Stimulated activated CD4-positive, alpha-beta T cell treated with anti-CD3 and anti-CD28 coated beads, Interleukin-1b, Interleukin-23, amount 100 ng/mL, for 1 hour (primary cell): ENCODE measurements at places on chromosomes 11 and 22.

- DNase-seq, result no peak
Observed at GRCh38 chr11:16776711-16777612, 38.5 kb downstream of the C11orf58 start.

GRCh38 chr11:123303924-123304323, 108.9 kb upstream of the CLMP start:
- no peak for DNase-seq

DNA sequence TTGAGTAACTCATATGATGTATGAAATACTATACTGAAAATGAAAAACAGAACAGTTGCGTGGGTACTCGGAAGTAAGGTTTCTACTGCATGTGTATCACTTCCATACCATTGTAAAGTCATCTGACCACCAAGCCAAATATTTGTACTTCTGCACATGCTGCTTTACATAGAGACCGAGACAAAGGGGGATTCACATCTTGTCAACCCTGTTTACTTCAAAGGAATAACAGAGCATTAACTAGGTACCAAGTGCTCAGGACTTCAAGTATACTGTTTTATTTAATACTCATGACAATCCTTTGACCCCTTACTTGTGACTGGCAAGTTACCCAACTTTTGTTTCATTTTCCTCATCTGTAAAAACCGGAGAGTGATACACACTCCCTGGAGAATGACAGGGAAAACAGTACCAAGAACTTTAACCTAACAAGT, 9.9 kb downstream of the MAPK1 start:
- no peak for DNase-seq

GRCh38 chr11:81674211-81674610, 1059.5 kb downstream of the FAM181B start:
- no peak for DNase-seq

DNA sequence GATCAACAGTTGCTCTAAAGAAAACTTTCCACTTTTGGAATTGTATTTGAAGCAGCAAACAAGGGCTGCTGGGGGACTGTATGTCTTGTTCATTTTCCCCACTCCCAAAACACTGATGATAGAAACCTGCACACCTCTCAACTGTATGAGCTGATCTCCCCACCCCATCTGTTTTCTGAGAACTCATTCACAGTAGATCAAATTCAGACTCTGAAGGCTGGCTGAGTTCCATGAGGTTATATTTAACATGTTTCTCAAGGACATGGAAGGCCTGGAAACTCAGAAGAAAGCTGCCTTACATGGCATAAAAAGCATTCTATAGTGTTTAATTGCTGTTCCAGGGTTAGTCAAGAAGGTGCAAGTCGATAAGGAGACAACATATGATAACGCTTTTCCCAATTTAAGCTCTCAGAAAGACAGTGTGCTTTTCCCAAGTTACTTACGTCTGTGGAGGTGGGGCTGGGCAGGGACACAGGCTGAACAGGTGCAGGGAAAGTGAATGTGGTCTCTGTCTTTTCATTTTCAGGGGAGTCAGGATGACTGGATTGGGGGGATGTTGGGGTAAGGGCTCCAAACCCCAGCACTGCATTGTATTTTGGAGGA, 23.0 kb downstream of the LARGE2 start:
- no peak for DNase-seq

- no peak for DNase-seq
Observed at GRCh38 chr11:126331286-126331685, 24.2 kb upstream of the ST3GAL4 start.

DNA sequence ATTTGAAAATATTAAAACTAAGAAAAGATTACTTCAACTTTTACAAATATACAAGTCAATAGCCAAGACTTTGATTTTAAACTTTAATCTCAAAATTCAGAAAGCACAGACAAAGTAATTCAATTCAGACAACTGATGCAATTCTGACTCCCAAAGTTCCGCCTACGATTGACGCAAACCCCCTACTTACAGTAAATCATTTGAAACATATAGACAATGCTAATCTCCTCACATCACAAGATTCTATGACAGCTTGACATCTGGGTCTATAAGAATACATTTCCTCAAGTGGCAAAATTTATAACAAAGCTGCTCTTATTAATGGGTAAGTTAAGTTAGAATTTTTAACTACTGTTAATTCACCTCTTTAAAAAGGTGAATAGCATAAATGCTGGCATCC, 75.2 kb downstream of the GUCY1A2 start:
- no peak for DNase-seq

DNA sequence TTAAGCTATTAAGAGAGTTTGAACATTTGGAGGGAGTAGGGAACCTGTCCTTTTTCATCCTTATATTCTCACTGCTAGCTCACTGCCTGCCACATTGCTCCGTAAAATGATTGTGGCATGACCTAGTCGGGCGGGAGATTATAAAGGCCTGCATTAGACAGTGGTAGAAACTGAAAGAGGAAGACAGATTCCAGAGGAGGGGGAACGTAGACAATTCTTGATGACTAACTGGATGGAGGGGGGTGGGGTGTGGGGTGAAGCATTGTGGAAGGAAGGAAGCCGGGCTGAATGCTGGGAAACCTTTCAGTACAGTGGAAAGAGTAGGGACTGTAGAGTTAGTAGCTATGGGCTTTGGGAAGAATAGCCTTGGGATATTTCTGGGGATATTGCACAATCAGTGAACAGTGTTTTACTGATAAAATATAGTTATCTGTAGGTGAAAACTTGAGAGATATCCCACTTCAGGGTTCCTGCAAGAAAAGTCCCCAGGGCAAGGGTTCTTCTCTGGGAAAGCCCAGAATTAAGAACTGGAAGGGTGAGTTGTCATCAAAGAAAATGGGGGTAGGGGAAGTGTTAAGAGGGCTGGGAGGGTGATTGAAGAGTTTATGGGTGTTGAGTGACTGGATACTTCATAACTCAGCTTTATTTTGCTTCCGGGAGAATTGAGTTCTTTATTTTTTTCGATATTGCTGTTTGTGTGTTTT, 2.1 kb downstream of the MED15 start:
- no peak for DNase-seq

DNA sequence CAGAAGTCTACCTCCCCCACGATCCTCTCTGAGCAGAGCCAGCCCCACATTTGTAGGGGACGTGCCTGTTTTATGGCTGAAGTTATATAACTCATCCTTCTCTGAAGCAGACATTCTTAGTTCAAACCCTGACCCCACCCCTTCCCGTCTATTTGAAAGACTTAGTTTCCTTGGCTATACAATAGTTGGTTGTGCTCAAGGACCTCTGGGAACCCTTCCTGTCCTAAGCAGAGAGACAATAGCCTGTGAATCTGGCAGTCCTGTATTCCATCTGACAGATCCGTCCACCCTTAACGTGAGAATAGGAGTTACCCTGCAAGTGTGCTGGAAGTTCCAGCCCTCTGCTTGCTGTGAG, 75.2 kb downstream of the MN1 start:
- no peak for DNase-seq

DNA sequence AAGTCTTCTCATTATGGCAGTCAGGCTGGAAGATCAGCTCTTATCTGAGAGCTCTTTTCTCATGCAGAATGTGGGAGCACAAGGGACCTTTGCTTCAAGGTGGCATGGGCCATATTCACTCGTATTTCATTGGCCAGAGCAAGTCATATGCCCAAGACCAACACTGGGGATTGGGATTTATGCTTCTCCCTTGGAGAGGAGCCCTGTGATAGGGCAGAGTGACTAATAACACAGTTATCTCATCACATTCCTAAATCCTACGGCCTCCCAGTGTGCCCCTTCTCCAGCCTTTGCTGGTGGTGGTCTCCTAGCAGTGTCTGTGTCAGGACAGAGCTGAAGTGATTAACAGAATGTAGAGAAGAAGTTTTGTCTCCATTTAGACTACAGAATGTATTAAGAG, 48.6 kb downstream of the SYT9 start:
- DNase-seq, result no peak

DNA sequence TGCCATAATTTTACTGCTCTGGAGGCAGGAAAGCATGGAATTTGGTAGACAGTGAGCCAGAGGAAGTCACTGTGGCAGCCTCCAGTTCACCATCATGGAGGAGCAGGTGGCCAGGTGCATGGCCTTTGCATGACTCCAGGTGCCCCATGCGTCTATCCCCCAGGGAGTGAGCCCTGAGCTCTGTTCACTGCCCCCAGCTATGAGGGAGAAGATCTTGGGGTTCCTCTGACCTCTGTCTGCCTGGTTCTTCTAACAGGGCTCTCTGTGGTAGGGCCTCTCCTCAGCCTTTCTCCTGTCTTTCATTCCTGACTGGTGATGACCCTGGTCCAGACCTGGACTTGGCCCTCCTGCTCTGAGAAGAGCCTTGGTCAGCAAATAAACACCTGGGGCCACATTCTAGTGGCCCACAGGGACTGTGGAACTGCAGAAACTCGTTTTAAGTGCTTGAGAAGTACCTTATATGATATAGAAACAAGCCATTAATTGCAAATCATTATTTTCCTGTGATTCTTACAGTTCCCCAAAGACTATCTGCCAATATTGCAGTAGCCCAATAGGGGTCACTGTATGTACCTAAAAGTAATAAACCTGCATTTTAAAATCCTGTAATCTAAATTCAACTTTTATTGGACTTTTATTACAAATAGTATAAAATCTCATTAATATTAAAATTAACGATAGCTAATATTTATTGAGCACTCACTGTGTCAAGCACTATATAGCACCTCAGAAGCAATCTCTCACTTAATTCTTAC, 120.0 kb upstream of the SYT13 start:
- no peak for DNase-seq

- DNase-seq, result no peak
Observed at GRCh38 chr11:12694183-12694531, 19.9 kb downstream of the TEAD1 start.

DNA sequence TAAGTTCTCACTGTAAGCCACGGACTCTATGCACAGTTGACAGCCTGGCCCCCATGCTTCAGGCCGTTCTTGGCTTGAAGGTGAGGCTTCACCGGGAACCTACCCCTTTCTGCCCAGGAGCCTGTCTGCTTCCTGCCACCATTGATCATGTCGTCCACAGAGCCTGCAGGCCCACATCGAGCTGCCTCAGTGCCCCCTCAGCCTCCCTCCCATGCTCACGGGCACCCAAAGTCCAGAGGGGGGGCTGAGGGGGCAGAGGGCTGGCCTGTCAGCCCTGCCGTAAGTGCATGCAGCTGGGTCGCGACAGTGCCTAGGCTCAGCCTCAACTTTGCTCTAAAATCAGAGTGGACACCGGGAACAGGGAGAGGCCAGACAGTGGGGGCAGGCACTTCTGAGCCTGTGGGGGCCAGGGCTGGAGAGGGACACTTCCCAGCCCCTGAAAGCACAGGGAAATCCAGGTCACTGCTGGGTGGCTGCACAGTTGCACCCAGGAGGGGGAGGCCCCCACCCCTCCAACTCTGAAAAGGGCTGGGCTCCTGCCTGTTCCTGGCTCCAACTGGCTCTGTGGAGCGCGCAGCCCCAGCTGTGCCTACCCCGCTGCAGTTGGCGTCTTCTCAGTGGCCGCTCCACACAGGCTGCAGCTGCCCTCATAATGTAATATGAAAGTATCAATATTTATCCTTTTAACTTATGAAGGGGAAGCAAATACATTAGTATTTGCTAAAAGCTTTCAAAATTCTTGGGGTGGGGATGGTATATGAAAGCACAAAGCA, 598.6 kb downstream of the DLG2 start:
- no peak for DNase-seq

GRCh38 chr22:37953437-37954179, at the start of the genes C22orf23 and POLR2F:
Gene C22orf23, minus strand, starts transcription at chr22:37953601. Its CDS starts 452 bp downstream, at chr22:37953149.
Gene POLR2F, plus strand, starts transcription at chr22:37953699. Its CDS starts 89 bp downstream, at chr22:37953788.
- DNase-seq, result peak; percentile 90

DNA sequence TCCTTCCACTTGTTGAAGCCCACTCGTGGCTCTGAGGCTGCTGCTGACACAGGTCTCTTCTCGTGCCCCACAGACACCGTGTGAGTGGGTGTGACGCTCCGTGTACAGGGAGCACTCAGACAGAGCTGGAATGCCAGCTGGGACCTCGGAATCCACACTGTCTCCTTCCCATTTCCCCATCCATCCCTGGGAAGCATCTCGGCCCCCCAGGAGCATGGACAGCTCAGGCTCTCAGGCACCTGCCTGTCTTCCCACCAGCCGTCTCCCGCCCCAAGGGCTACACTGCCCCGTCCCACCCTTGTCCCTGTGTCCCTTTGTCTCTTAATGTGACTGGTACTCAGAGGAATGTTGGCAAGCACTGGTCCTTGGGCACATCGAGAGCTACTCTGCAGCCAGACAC, 63.8 kb downstream of the ARHGAP8 start:
- DNase-seq, result no peak

- DNase-seq, result no peak
Observed at GRCh38 chr11:13286279-13286821, 8.8 kb downstream of the BMAL1 start.

- DNase-seq, result no peak
Observed at GRCh38 chr11:7072401-7073028, 16.3 kb upstream of the RBMXL2 start.

GRCh38 chr22:27810609-27811151, 9.1 kb upstream of the MN1 start:
- no peak for DNase-seq

DNA sequence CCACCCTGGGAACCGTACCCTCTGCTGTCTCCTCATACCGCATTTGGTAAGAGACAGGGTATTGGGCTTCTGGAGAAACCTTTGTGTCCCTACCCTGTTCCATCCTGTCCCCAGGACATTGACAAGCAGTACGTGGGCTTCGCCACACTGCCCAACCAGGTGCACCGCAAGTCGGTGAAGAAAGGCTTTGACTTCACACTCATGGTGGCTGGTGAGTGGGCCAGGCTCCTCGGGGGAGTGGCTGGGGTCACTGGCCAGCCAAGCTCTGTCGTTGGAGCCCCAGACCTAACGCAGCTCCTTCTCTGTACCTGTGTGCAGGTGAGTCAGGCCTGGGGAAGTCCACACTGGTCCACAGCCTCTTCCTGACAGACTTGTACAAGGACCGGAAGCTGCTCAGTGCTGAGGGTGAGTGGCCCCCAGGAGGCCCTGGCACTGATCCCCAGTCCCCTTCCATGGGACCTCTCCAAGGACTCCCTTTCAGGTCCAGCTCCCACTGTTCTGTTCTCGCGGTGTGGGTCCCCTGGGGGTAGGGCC, 3.8 kb upstream of the GP1BB start:
- DNase-seq, result no peak

GRCh38 chr11:44065161-44065661, 859 bp upstream of the ACCS start:
- DNase-seq, result no peak

DNA sequence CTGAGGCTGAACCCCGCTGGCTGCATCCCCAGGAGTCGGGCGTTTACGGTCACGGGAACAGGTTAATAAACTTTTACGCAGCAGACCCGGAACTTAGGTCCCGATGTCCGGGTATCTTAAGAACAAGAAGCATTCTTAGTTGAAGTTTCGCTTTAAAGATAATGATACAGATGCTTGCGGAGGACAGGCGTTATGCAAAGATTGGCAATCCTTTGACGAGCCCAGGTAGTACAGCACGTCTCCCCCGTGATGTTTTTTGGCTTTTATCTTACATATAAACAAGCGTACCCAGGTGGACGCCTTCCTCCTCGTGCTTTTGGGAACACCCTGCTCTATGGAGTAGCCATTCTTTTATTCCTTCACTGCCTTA, 871 bp upstream of the TOLLIP start:
- DNase-seq, result no peak

GRCh38 chr22:49977578-49977977, 17.0 kb downstream of the PIM3 start:
- DNase-seq, result no peak

- DNase-seq, result no peak
Observed at GRCh38 chr11:32706985-32707741, 87.3 kb downstream of the CCDC73 start.
